ENCODE measurements at places on chromosomes 6 and 20. TPM values are rescaled to one million over a fixed set of nuclear protein-coding genes. Genes with fewer than 3 reads are reported as not detected.

DNA sequence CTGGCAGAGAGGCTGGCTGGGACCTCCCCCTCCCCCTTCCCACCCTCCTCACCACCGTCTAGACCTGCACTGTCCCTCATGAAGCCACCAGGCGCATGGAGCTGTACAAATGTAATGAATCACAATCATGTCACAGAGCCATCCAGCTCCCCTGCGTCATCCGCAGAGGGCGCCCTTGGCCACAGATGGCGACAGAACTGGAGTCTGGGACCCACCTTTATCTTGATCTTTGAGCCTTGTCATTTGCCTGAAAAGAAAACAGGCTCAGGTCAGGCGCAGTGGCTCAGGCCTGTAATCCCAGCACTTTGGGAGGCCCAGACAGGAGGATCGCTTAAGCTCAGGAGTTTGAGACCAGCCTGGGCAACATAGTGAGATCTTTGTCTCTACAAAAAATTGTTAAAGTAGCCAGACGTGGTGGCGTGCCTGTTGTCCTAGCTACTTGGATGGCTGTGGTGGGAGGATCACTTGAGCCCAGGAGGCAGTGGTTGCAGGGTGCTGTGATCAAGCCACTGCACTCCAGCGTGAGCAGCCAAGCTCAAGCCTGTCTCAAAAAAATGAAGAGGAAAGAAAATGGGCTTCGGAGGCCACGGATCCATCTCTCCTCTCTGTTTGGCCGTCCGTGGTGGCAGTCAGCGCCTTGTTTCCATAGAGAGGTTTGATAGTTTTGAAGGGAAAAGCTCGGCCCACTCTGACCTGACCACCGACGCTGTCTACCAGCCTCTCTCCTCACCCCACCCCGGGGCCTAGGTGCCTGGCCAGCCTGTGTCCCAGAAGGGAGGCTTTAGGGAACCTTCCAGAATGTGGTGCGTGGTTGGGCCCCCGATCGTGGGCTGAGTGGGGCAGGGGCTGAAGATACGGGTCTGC lies 6.2 kb downstream of the COL9A3 start:
- DNase-seq: peak; percentile 11

- peak; percentile 58 for DNase-seq
These were observed 187.7 kb downstream of the UST start for GRCh38 chr6:148934539-148934938.

DNA sequence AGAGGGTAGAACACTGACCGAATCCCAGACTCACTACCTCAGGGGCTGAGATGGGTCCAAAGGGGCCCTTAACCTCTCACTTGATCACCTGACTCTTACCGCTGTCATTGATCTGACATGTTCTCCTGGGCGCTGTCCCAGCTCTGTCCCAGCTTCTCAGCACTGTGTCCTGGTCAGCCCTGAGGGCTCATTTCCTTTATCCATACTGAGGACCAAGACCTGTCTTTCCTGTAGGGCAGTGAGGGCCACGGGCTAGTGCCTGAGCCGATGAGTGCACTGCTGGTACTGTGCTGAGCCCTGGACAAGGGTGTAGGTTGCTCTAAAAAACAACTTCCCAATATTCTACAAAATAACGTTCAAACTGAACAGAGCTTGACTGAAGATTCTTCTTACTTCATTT lies 131.5 kb downstream of the MTHFD1L start:
- no peak for DNase-seq

- DNase-seq: no peak
These were observed 1.1 kb upstream of the CLIC1 start for GRCh38 chr6:31737315-31737990.

- no peak for DNase-seq
These were observed 44.7 kb upstream of the MLN start for GRCh38 chr6:33848484-33848883.

DNA sequence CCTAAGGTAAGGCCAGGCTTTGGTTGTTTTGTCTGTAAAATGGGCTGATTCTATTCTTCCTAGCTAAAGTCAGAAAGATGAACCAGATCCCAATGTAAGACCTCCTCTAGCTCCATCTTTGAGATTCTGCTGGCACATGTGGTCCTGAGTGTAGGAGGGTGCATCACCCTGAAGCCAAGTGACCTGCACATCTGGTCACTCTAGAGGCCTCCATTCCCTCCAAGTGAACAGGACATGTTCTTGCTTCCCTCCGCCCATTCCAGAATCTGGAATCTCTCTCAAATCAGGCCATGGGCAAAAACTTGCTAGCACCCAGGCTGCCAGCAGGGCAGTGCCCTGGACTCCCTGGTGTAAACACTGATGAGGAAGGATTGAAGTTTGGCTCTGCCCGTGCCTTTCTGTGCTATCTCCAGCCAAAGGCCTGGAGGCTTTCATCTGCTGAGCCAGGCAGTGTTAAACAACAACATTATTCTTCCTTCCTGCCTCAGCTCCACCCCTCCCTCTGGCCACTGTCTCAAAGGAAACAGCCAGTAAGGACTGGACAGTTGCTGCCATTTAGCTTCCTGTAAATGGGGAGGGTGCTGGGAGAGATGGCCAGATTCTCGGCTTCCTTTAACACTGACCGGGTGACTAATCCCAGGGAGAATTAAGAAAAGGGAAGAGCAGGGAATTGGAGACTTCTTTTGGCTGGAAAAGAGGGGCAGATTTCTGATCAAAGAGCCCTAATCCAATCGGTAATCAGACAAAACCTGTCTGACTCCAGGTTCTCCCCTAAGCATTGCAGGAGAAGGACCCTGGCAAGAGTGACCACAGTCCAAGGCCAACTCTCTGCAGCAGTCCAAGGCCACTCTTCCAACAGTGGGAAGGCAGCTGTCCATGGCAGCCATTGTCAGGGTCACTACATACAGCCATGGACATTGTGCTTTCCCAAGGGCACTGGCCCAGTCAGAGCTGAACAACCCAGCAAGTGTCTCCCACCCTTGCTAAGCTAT lies 19.5 kb upstream of the ADGRF1 start:
- no peak for DNase-seq

- DNase-seq: peak; percentile 56
These were observed 128.9 kb downstream of the HIVEP2 start for GRCh38 chr6:142816031-142816430.

DNA sequence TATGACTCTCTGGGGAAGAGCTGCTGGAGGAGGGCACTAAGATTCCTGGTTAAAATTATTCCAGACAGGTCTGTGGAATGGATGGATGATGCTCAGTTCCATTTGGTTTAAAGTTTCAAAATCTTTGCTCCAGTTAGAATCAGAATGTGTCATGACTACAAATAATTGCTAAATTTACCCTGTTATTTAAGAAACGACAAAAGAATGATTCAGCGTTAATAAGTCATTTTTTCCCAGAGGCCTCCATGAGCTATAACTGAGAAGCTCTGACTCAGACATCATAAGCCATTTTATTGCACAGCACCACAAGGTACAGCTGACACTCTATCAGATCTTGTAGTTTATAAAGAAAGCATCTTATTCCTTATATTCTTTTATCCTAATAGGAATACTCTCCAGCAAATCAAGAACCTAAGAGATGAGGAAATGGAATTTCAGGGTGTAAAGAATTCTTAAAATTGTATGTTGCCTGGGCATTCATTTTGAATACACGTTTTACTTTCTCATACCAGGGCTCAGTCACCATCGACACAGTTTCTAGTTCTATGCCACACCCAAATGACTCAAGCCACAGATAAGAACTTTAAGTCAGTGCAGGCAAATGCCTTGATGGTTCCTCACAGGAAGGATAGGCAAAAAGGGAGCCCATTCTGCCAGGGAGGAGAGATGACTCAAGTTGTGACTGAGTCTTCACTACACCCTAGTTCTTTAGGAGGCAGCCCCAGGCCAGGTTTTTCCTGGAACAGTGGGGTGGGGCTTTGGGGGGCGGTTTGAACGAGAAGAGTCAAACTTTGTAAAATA lies 636.0 kb downstream of the MMUT start:
- peak; percentile 97 for DNase-seq

GRCh38 chr6:128499079-128499731 lies 21.2 kb downstream of the PTPRK start:
- DNase-seq: no peak

GRCh38 chr6:53436526-53437303 lies 88.0 kb upstream of the ELOVL5 start:
- peak; percentile 17 for DNase-seq

GRCh38 chr6:46888578-46888977 lies 33.2 kb downstream of the ADGRF5 start:
- no peak for DNase-seq

DNA sequence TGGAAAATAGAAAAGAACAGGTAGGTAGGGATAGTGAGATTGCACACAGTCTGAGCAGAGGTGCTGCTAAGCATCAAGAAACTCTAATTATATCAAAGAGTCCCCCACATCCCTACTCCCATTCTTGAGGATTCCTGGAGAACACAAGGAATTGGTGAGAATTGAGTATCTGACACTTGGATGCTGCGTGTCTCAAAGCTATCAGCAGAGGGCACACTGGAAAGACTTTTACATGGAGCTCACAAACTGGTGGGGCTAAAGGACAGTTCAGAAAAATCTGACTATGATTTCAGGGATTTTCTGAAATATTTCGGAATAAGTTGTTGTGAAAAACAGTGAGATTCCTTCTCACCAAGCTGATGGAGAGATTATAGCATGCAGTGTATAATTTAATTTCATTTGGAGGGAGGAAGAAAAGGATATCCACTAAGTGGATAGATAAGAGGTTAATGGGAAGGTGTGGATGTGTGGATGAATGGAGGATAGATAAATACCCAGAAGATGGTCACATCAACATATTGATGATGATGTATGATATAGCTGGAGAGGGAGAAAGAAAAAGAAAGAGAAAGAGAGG lies 215.4 kb upstream of the DEFB112 start:
- no peak for DNase-seq

- DNase-seq: no peak
These were observed 78.2 kb upstream of the CST7 start for GRCh38 chr20:24870881-24871280.

DNA sequence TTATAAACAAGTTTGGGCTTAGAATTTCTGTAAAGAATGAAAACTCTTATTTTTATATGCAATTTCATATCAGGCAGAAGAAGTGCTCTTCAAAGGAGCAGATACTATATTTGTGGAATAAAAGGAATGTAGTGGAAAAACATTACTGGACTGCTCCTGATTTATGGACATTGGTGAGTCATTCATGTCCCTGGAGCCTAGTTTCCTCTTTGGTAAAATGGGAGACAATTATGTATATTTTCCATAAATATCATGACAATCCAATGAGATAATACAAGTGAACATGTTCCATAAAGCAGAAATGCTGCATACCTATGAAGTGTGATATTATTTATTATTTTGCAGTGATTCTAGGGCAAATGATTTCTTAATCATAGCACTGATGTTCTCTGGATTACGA lies 445.8 kb upstream of the CITED2 start:
- DNase-seq: peak; percentile 81

DNA sequence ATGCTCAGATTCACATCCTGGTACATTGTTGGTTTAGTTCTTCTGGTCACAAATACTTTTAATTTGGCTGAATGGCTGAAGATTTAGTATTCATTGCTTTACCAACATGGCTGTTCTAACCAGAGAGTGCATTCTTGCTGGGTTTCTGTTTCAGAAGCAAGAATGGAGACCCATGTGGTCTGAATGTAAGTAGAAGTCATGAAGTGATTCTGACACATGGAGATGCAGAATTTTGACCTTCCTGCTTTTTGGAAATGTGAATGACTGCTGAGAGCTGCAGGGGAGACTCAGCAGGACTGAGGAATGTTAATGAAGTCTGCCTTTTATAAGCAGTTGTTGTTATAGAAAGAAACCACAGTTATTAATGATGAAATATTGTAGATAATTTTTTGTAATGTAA lies 576.1 kb upstream of the MARCKS start:
- peak; percentile 25 for DNase-seq

DNA sequence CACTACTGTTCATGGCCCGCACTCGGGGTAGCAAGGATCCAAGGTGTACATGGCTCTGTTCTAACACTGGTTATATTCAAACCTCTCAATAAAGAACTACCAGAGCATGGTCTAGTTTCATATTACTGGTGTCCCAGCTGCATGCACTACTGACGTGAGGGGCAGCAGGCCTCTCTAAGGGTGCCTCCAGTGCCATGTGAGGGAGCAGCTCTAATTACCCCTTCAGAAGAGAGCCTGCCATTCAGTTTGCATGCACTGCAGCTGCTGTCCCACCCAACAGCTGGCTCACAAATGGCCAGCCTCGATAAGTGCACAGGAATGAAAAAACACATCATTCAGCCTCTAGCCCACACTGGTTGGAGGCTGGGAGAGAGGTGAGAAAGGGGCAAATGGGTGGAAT lies 85.2 kb downstream of the SMLR1 start:
- DNase-seq: no peak

GRCh38 chr6:41088451-41088850 lies 15.7 kb downstream of the NFYA start:
- peak; percentile 25 for DNase-seq

DNA sequence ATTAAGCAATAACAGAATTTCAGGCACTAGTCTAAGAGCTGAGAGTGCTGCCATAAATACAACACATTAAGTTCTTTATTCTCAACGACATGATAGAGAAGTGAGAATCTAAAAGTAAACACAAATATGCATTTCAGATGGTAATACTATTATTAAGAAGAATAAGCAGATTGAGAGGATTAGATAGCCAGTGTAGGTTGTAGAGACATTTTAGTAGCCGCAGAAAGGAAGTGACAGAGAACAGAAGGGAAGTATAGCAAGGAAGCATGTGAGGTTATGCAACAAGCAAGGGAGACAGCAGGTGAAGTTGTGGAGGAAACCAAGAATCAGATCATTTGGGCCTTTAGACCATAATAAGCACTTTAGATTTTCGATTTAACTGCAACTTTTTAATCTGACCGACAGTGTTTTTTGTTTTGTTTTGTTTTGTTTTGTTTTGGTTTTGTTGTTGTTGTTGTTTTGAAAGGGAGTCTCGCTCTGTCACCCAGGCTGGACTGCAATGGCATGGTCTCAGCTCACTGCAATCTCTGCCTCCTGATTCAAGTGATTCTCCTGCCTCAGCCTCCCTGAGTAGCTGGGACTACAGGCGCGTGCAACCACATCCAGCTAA lies 737.0 kb upstream of the ADGRB3 start:
- DNase-seq: no peak

DNA sequence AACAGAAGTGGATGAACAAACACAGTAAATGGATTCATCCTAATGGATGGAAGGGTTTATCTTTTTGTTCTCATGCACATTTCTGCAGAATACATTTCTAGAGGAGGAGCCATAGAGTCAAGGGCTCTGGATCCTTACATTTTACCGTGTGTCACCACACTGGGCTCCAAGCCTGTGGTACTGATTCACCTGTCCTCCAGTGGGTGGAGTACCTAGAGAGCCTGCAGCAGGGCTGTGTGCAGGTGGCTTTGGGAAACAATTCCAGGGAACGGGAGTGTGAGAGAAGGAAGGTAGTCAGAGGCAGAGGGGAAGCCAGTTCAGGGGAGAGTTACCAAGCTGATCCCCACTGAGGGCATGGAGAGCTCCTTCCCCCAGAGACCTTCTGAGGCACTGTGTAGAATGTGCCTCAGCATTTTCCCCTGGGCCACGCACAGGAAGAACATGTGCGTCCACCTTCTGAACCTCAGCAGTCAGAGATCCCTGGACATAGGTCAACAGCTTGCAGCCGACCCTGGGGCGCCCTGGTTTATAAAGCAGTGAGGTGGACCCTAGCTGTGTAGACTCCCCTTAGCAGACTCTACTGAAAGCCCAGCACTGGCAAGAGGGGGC lies 85.3 kb upstream of the SLC22A23 start:
- no peak for DNase-seq

- peak; percentile 63 for DNase-seq
These were observed 7.9 kb downstream of the EXOC2 start for GRCh38 chr6:684831-685636.

Gene RRAGD
- not detected for total RNA-seq

Gene DPPA5
- total RNA-seq: not detected

Gene SIRPD
- total RNA-seq: not detected

Gene ULBP3
- 43.0 TPM for total RNA-seq

Gene GPX5
- not detected for total RNA-seq

Gene FILIP1
- total RNA-seq: under 0.01 TPM

Gene EPPIN
- not detected for total RNA-seq

Gene KCNB1
- total RNA-seq: not detected

Gene ID1
- total RNA-seq: 186 TPM

Data from IMR-90 (cell line).